ENCODE measurements at places on chromosomes 2 and 18.

DNA sequence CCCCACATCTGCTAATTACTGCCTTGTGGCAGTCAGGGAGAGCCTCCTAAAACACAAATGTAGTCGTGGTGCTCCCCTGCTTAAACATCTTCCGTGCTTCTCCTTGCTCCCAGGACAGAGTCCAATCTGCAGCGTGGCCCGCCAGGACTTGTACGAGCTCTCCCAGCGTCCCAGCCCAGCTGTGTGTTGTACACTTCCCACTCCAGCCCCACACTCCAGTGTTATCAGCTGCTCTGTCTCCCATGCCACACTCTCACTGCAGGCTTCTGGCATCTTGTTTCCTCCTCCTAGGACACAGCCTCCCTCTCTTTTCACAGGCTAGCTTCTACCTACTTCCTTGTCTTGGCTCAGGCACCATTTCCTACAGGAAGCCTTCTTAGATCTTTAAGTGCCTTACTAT is 199.4 kb downstream of the ALPK2 start:
- no peak for DNase-seq

DNA sequence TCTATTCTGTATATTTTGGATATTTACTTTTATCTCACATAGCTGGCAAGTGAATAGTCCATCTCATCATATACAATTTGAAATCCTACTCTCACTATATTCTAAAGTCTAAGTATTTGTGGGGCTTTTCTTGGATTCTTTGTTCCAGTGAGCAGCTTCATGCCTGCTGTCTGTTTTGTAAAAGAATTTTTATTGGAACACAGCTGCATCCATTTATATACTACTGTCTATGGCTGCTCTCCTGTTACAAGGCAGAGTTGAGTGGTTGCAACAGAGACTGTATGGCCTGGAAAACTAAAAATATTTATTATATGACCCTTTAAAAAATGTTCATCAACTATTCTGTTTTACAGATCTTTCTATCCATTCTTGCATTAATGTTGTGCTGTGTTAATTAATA is 193.3 kb upstream of the KLHL14 start:
- DNase-seq, result no peak

DNA sequence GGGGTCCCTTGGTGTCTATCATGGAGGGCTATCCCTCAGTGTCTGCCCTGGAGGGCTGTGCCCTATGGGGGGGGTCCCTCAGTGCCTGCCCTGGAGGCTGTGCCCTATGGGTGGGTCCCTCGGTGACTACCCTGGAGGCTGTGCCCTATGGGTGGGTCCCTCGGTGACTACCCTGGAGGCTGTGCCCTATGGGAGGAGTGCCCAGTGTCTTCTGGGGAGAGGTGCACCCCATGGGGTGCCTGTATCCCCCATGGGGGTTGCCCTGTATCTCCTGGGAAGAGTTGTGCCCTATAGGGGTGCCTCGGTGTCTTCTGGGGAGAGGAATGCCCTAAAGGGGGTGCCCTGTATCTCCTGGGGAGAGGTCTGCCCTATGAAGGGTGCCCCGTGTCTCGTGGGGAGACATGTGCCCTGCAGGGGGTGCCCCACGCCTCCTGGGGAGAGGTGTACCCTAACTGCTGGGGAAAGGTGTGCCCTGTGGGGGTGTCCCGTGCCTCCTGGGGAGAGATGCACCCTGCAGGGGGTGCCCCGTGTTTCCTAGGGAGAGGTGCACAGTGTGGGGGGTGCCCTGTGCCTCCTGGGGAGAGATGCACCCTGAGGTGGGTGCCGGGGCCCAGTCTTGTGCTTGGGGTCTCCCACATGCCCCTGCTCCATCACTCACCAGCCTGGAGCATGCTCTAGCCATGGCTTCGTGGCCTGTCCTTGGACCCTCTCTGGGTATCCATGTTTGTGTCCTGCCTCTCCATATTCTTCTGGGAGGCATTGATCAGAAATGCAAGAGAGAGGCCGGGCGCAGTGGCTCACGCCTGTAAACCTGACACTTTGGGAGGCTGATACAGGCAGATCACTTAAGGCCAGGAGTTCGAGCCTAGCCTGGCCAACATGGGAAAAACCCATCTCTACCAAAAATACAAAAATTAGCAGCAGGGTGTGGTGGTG is 215.6 kb downstream of the HDAC4 start:
- no peak for DNase-seq

- no peak for DNase-seq
Observed at GRCh38 chr2:128384446-128384845, 65.8 kb upstream of the HS6ST1 start.

DNA sequence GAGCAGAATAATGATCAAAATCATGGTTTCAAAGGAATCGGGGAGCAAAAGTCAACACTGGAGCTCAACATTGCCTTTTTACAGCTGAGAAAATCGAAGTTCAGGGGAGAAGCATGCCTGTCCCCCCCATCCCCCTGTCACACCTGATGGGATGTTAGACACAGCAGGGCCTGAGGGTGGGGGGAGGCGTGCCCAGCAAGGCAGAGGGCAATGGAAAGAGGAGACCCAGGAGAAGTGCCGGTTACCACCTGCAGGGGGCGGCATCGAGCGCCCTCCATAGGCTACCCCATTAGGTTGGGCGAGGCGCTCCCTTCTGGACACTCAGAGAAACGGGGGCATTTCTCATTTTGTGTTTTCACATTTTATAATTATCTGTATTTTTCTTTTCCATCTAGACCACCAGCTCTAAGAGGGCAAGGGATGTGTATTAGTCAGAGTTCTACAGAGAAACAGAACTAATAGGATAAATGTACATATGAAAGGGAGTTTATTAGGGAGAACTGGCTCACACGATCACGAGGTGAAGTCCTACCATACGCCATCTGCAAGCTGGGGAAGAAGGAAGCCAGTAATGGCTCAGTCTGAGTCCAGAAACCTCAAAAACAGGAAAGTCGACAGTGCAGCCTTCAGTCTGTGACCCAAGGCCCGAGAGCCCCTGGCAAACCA is 271.3 kb downstream of the LRATD1 start:
- no peak for DNase-seq

GRCh38 chr18:43961722-43962121 is 684.4 kb upstream of the SYT4 start:
- no peak for DNase-seq

- no peak for DNase-seq
Observed at GRCh38 chr18:76977684-76978232, 154.8 kb downstream of the MBP start.

DNA sequence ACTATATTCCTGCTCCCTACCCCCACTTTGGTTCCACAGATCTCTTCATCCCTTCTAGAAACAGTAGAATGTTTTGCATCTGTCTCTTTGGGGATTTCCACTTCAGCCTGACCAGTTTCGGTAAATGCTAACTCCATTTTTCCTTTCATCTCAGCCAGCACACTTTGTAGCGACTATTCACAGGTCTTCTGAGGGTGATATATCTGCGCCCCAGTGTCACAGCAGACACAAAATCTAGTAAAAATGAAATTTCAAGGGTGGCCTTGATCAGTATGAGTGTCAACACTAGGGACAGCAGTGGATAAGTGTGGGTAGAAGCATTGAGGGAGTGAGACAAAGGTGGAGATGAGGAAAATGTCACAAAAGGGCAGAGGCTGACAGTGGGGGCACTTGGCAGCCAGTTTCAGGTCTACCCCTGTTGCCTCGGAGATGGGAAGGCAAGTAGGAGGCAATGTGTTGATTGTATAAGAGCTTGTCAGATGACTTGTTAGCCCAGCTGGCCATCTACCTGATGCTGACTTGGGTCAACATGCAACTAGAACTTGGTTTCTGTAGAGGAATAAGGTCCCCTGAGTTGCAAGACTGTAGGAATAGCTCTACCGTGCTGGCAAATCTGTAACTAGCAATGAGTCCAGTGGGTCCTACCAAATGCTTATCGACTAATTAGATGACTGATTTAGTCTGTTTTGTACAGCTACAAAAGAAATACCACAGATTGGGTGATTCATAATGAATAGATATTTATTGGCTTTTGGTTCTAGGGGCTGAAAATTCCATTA is 60.7 kb downstream of the CXCR4 start:
- DNase-seq, result no peak

- DNase-seq, result peak; percentile 57
Observed at GRCh38 chr2:156400706-156401678, 35.2 kb upstream of the GPD2 start.

DNA sequence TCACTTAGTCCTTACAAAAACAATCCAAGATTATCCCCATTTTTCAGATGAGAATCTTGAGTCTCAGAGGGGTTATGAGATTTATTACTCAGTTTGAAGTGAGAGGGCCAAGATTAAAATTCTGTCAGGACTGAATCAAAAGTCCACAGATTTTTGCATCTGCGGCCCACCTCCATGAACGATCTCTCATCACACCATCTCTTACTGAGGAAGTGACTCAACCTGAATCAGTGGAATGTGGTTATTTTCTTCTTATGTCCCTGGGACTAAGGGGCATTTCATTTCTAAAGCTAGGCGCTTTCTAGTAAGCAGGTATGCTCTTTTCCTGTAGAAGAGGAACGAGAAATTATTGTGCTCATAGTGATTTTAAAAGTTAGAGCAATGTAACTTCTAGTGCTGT is 360.3 kb upstream of the SPHKAP start:
- peak; percentile 39 for DNase-seq

DNA sequence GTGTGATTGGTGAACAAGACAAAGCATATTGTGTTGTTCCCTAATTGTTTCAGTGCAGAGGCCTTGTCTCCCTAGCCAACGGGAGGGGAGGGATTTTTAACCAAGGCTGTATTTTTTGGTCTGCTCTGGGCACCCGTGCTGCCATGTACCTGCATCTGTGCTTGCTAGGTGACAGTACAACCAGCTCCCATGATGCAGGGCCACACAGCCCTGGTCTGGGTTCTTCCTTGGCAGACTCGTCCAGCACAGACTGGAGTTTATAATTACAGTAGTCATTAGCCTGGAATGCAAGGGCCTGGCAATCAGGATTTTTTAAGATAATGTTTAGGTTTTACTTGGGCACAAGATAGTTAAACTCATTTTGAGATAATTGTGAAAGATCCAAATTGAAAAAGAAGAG is 36.4 kb downstream of the TCF7L1 start:
- no peak for DNase-seq

GRCh38 chr18:75915941-75916623 is 488.6 kb upstream of the SMIM21 start:
- DNase-seq, result no peak

- no peak for DNase-seq
Observed at GRCh38 chr2:230403746-230404145, 12.3 kb upstream of the SP100 start.

DNA sequence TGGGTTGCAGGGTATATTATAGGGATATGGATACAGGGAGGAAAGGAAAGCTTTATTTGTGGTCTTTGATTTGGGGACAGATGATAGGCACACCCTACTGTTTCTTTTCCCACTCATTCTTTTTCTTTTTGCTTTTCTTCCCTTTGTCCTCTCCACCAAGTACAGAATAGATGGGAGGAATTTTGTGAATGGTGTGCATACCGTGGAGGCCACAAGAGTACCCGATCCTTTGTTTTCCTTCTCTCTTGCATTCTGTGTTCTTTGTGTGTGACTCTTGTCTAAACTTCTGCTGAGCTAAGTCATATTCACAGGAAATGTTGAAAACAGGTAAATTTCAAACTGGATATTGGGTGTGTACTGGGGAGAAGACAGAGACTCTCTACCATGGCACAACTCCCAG is 321.4 kb upstream of the SLC8A1 start:
- DNase-seq, result no peak

DNA sequence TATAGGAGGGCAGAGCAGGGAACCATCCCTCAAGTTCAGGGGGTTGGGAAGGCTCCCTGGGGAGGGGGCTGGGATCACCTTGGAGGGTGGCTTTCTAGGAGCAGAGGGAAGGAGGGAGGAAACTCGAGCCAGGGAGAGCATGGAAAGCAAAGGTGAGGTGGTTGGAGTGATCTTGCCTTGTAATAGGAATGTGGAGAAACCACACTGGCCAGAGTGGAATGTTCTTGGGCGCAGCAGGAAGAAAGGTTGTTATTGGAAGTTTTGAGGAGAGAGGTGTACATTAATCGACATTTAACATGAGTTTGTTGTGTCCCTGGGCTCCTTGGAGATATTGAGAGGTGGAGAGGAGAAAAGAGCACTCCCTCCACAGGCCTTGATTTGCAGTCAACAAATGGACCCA is 272.2 kb downstream of the PRKCE start:
- no peak for DNase-seq

DNA sequence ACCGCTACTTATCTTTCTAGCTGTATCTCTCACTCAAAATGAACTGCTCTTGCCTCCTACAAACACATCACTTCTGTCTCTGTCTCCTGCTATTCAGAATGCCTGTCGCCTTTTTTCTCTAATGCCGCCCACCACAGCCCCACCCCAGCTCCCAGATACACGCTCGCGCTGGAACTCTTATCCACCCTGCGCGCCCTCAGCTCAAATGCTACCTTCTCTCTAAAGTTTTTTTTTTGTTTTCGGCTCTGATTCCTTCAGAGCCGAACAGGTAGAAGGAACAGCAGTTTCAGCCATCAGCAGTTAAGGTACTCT is 3.9 kb upstream of the SOS1 start:
- DNase-seq, result no peak

DNA sequence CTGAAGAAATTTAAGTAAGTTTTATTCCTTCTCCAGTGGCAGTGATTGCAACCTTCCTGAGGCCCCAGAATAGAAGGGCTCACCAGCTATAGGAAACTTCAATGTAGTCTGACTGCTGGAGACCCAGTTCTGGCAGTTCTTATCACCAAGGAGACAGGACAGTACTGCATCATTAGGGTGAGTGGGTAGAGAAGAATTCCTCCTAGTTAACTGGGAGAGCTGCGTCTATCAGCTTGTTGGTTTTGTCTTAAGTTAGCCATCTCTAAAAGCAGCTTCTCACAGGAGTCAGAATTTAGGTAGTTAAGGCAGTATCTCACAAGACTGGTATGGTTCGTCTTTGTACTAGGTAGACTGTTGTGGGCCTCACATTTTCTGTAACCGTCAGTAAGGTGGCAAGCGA is 3.3 kb upstream of the MSTN start:
- DNase-seq, result no peak

DNA sequence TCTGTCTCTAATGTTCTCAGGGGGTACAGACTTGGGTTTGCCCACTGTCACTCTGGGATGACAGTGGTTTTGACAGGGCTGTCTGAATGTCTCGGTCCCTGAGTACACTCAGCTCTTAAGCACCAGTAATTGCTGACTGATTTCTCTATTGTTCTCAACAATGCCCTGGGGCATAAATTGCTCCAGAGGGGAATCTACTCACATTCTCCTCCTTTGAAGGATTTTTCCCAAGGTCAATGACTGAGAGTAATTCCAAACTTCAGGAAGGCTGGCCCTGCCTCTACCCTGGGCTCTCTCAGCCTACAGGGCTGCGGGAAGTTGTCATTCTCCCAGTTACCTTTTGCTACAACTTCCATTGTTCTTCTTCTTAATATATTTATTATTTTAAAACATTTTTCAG is 36.5 kb downstream of the MC2R start:
- DNase-seq, result no peak

DNA sequence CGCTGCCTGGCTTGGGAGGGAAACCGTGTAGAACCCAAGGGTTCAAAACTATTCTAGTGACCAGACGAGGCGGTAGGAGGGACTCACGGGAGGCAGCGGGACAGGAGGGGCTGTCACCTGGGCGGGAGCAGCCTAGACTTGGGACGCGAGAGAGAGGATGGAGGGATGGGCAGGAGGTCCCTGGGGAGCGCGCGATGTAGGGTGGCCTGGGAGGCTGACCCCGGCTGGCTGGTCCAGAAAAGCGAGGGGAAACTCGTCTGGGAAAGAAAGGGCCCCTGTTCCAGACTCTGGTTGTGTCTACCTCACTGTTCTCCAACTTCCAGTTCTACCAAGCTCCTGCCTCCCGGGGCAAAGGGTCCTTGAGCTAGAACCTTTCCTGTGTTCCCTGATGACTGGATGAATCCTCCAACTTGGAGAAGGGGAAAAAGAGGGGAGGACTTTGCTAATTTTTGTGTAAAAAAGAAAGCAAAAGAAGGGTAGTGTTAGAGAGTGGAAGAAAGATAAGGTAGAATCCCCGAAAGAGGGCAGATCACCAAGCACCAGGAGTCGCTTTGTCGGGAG is 1.4 kb downstream of the DOK6 start:
- no peak for DNase-seq

All from HFF-Myc (cell line).